ENCODE measurements at places on chromosomes 4 and X. TPM values are rescaled to one million over a fixed set of nuclear protein-coding genes. Genes with fewer than 3 reads are reported as not detected.

- H3K4me3 ChIP-seq: no peak overlapping the region
- H3K27ac ChIP-seq: no peak overlapping the region
- DNase-seq: no peak
- no peaks in the 10 kb centered on the region for H3K27me3 ChIP-seq
- no peaks in the 10 kb centered on the region for H3K4me1 ChIP-seq
These were observed 85.4 kb upstream of the DHX15 start for GRCh38 chr4:24669751-24670150.

DNA sequence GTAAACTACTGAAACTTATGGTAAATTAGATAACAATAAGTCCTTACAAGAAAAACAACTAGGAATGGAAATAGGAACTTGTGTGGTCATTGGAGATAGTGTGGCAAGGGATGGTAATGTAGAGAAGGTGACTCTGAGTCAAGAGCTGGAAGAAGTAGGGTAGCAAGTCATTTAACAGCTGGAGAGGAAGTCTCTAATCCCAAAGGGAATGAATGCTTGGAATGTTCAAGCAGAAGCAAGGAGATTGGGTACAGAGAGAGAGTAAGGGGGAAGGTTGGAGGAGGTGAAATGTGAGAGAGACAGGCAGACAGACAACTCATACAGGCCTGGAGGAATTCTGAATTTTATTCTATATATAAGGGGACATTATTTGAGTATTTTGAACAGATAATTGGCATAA, 260.6 kb upstream of the MAD2L1 start:
- no peaks in the 10 kb centered on the region for H3K4me1 ChIP-seq
- H3K27ac ChIP-seq: no peak overlapping the region
- no peak for DNase-seq
- H3K27me3 ChIP-seq: no peaks in the 10 kb centered on the region
- H3K36me3 ChIP-seq: no peaks in the 10 kb centered on the region

DNA sequence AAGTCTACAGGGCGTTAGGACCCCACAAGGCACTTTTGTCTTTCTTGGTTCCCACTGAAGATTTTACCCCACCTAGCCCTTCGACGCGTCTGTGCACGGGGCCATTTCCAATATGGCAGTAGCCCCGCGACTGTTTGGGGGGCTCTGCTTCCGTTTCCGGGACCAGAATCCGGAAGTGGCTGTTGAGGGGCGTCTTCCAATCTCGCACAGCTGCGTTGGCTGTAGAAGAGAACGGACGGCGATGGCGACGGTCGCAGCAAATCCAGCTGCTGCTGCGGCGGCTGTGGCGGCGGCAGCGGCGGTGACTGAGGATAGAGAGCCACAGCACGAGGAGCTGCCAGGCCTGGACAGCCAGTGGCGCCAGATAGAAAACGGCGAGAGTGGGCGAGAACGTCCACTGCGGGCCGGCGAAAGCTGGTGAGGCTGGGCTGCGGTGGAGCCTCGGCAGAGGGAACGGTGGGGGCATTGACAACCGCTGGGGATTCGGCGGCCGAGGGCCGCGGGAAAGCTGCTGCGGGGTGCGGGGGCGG, at the start of gene USP11:
USP11 (plus strand) TSS at position 207 of the 530 bp plus-strand sequence; CDS start at position 242, 35 bp downstream.
- peak within 1 kb of the TSS; percentile 95 for H3K27ac ChIP-seq
- peak within 1 kb of the TSS; percentile 69 for H3K4me3 ChIP-seq
- DNase-seq: no peak
- peaks cover 9% of the 10 kb centered on the region for H3K36me3 ChIP-seq

GRCh38 chr4:83212041-83212851, 72.4 kb downstream of the COQ2 start:
- no peak for DNase-seq
- H3K4me1 ChIP-seq: peaks cover 12% of the 10 kb centered on the region
- no peaks in the 10 kb centered on the region for H3K27me3 ChIP-seq
- no peak overlapping the region for H3K27ac ChIP-seq

DNA sequence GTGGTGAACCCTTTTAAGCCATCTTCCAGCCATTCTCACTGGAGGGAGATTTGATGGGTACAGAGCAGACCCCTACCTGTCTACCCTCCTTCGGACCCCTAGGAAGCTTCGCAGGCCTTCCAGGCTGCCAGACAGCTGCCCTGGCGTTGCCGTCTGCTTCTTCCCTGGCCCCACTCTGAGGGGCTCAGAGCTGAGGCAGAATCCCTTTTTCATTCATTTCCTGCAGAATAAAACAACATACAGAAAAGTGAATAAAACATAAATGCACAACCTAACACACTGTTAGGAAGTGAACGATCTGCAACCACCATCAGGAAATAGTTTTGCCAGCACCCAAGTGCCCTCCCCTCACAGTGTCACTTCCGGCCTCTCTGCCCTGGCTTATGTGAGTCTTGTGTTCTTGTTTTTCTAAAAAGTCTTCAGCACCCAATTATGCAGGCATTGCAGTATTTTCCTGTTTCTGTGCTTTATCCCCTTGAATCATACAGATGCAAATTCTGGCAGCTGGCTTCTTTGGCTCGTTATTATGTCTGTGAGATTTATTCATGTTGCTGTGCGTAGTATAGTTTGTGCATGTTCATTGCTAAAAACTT, 5.6 kb upstream of the ADD1 start:
- no peaks in the 10 kb centered on the region for H3K36me3 ChIP-seq
- no peaks in the 10 kb centered on the region for H3K27me3 ChIP-seq
- DNase-seq: no peak
- H3K4me3 ChIP-seq: no peak overlapping the region
- H3K4me1 ChIP-seq: peaks cover 2% of the 10 kb centered on the region

Gene SH3BGRL
- total RNA-seq: 48.0 TPM

- H3K4me3 ChIP-seq: no peak overlapping the region
- no peak overlapping the region for H3K27ac ChIP-seq
- H3K27me3 ChIP-seq: no peaks in the 10 kb centered on the region
- no peaks in the 10 kb centered on the region for H3K4me1 ChIP-seq
- DNase-seq: no peak
- H3K36me3 ChIP-seq: no peaks in the 10 kb centered on the region
These were observed 41.7 kb downstream of the VEGFC start for GRCh38 chr4:176751061-176751460.

DNA sequence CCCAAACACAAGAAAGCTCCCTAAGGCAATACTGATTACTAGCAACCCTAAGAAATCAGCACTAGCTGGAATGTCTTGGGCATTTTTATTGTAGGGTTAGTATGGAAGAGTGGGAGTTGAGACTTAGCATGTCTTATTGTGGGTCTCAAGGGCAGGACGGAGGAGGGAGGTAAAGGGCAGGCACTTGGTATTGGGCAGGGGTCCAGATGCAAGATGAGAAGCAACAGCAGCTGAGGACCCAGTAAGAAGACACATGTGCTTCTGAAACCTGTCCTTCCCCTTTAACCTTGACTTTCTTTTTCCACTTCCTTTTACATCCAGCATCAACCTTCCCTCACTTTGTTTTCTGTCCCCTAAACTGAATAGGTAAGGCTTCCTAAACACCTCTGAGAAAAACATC, 37.4 kb downstream of the LARP7 start:
- H3K27ac ChIP-seq: no peak overlapping the region
- DNase-seq: no peak
- H3K36me3 ChIP-seq: no peaks in the 10 kb centered on the region

GRCh38 chr4:3267576-3268394, 18.8 kb downstream of the MSANTD1 start:
- H3K36me3 ChIP-seq: no peaks in the 10 kb centered on the region
- H3K27ac ChIP-seq: no peak overlapping the region
- no peaks in the 10 kb centered on the region for H3K27me3 ChIP-seq
- DNase-seq: no peak
- H3K4me3 ChIP-seq: no peak overlapping the region
- H3K4me1 ChIP-seq: no peaks in the 10 kb centered on the region

DNA sequence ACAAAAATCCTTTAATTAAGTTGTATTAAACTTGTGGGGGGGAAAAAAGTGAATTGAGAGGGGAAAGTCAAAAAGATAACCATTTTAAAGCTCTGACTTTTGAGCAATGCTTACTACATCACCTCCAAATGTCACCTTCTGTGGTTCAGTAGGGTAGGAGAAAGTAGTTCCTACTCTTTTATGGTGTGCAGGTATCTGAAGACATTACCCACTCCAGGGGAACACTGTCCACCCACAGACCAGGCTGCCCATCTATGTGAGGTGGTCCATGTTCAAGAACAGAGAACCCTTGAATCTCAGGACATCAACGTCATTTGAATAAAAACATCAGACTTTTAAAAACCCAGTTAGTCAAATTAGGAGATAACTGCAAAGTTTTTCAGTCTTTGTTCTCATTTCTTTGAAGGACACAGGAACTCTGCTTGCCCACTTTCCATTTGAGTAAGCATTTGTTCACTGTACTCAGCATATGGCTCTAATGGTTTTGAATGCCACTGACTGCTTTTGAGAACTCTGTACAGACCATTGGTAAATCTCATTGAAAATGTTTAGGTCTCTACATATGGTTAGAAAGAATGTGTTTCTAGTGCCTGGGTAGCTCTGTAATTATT, 18.4 kb downstream of the NMU start:
- H3K27me3 ChIP-seq: no peaks in the 10 kb centered on the region
- H3K4me1 ChIP-seq: no peaks in the 10 kb centered on the region
- no peaks in the 10 kb centered on the region for H3K36me3 ChIP-seq
- no peak for DNase-seq
